Activated CD8-positive, alpha-beta memory T cell treated with anti-CD3 and anti-CD28 coated beads, Interleukin-2, amount 10 ng/mL, durations not matched to agents 7 days and 5 days (primary cell): ENCODE measurements at places on chromosomes 3 and 15.

DNA sequence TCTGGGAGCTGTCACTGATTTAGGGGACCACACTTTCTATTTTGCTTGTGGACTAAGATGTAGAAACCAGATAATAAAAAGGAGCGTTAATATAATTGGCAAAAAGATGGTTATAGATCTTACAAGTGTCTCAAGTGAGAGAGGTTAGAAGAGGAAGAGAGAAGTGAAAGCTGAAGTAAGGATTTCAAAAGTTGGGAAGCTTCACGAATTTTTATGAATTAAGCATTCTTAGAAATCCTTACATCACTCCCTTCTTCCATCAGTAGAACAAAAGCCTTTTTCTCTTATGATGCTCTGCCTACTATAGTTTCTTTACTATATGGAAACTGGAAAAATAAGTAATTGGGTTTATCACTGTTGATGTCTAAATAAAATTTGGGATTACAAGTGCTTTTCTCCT lies 146.5 kb downstream of the FNDC3B start:
- DNase-seq = no peak

GRCh38 chr15:52422001-52422400 lies 106.7 kb downstream of the MYO5A start:
- DNase-seq = no peak

GRCh38 chr3:14297784-14298236 lies 104.6 kb upstream of the SLC6A6 start:
- DNase-seq = no peak

GRCh38 chr15:40102897-40103858 lies 5.5 kb downstream of the BMF start:
- DNase-seq = no peak

- no peak for DNase-seq
These were observed 115.6 kb downstream of the CHDH start for GRCh38 chr3:53730576-53730975.

DNA sequence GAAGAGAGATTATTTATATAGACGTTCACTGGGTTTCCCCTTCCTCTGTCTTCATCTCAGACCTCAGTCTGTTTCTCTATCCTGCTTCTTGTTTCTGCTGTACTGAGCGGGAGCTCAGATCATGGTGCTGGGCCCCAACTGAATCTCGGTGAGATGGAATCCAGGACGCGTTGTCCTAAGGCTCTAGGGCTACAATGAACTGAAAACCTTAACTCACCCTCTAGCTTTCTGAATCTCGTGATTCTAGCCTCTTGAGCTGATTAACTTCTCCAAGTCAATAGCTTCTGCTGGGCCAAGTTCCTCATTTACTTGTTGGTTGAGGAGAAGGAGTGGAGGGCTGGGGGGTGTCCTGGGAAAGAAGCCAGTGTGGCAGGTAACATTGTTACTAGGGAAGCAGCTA lies 32.7 kb upstream of the MAP3K13 start:
- no peak for DNase-seq

DNA sequence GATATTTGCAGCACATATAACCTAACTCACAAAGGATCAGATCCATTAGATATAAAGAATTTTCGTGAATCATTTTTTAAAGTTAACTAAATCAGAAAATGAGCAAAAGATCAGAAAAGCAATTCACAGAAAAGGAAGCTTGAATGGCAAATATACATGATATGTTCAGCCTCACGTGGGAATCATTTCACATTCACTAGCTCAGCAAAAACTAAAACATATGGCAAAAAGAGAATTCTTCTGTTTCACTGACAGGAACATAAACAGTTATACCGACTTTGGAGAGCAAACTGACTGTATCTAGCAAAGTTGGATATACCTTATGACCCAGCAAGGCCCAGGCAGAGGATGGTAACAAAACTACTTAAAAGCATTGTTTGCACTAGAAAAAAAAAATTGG lies 34.0 kb upstream of the NR2E3 start:
- no peak for DNase-seq
